ENCODE measurements at places on chromosomes 3 and 15. TPM values are rescaled to one million over a fixed set of nuclear protein-coding genes. Genes with fewer than 3 reads are reported as not detected.

FGD5 gene
- total RNA-seq: under 0.01 TPM

NR2E3 gene
- 0.97 TPM for total RNA-seq

GOLGA6L7 gene
- not detected for total RNA-seq

SHC4 gene
- 3.5 TPM for total RNA-seq

FEZF2 gene
- not detected for total RNA-seq

SV2B gene
- total RNA-seq: not detected

TM4SF1 gene
- 52.2 TPM for total RNA-seq

ANKUB1 gene
- total RNA-seq: not detected

TM4SF4 gene
- total RNA-seq: not detected

TMA7 gene
- total RNA-seq: 216 TPM

HTR3C gene
- total RNA-seq: not detected

SENP2 gene
- 22.2 TPM for total RNA-seq

RTP1 gene
- not detected for total RNA-seq

LRRN1 gene
- under 0.01 TPM for total RNA-seq

CHRD gene
- total RNA-seq: 1.7 TPM

PYGO1 gene
- total RNA-seq: 9.0 TPM

MCTP2 gene
- 2.2 TPM for total RNA-seq

CCDC54 gene
- not detected for total RNA-seq

GPR15 gene
- total RNA-seq: not detected

PLSCR2 gene
- not detected for total RNA-seq
